ENCODE measurements at places on chromosomes 6 and 20.

DNA sequence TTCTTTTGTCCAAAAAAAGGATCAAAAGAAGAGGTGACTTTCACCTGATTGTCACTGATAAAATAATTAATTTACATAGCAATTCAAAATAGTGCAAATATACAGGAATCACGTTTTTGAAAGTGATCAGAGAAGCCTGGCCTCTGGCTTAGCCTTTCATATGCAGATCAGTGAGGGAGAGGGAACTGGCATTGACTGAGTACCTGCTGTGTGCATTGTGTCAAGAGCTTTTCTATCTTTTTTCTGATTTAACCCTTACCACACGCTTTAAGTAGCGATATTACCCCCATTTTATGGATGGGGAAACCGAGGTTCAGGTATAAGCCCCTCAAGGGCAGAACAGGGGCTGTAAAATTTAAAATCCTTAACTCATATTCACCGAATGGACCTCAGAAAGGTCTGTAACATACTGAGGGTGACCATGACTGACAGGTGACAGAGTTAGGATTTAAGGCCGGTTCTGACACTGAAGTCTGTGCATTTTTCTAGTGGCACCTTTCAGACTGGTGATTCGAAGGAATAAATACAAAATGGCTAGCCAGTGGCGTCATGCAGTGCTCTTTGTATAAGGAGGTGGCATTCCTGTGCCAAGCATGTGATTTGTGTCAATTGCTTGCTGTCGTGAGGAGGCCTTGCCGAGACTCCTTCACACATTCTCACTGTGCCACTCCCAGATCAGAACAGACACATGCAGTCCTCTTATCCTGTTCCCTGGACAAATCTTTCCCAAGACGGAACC lies 310.2 kb downstream of the TSHZ2 start:
- DNase-seq = no peak

DNA sequence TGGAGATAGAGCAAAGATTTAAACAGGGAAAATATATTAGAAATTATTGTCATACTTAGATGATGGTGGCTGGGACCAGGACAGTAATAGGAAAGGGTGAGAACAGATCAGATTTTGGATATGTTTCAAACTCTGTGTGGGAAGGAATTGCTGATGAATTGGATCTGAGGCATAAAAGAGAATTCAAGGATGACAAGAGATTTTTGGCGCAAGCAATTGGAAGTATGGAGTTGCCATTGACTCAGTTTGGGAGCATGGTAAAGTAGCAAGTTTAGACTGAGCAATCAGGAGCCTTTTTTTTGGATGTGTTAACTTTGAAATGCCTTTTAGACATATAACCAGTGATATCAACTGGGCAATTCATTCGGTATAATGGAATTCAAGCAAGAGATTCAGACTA lies 14.4 kb downstream of the TAB2 start:
- DNase-seq = no peak

GRCh38 chr6:104579310-104579863 lies 280.3 kb downstream of the HACE1 start:
- no peak for DNase-seq

GRCh38 chr20:58711266-58712051 lies 18.9 kb downstream of the NPEPL1 start:
- DNase-seq = no peak

GRCh38 chr20:22411627-22412450 lies 172.5 kb downstream of the FOXA2 start:
- DNase-seq = no peak

DNA sequence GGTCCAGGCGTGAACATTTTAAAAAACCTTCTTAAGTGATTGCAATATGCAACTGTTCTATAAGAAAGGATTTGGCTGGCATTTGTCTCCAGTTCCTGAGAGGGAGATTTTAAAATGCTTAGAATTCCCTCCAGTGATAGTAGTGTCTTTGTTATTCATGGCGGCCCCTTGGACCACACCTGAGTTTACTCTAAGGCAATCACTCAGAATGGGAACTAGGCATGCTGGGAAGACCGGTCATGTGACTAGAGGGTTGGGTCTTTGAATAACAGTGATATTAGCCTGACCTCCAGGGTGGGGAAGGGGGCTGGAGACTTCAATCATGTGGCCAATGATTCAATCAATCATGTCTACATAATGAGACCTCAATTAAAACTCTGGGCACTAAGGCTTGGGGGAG lies 50.7 kb upstream of the UTRN start:
- no peak for DNase-seq

DNA sequence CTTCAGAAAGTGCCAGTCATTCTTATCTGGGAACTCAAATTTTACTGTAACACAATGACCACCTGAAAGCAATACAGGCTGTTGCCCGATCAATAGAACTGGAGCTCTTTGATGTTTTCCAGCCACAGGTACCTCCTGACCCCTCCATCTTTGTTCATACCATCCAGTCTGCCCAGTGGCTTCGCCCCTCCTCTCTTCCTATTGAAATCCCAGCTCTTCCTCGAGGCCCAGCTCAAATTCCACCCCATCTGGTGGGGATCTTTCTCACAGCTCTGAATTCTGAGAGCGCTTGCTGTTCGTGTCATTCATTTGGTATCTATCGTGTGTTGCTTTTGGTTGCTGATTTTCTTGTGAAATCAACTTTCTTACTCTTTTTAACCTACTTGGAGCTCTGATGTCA lies 87.9 kb upstream of the CNKSR3 start:
- DNase-seq = no peak

DNA sequence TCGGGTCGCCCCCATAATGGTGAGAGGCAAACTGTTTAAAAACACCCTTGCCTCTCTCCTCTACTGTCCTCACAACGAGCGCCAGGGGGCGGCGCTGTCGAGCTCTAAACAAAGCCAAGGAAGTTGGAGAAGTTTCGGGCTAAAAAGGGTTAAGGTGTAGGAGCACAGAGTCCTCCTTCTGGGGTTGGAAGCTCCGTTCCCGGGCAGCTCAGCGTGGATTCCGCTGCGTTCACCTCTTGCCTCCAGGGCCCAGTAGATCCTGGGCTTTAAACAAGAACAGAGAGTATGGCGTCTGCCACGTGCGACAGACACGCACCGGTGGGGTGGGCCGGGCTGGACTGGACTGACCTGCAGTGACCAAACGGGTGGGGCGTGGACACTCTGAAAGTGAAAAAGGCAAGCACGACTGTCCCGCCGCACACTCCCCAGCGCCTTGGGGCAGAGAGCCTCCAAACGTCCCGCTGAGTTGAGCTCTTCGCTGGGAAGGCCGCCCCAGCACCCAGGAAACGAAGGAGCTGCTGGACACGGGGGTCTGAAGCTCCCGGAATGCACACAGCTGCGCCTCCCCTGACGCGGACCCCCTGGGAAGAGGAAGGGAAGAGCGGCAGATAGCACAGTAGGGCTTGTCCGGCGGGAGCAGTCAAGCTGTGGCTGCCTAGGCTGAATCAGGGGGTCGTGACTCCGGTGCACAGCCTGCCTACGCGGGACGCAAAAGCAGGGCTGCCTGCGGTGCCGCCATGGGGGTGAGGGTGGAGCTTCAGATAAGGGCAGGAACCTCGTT lies 1.6 kb upstream of the THBD start:
- DNase-seq = peak; percentile 96

- peak; percentile 57 for DNase-seq
Measured at GRCh38 chr20:571754-572441, 28.3 kb upstream of the CSNK2A1 start.

DNA sequence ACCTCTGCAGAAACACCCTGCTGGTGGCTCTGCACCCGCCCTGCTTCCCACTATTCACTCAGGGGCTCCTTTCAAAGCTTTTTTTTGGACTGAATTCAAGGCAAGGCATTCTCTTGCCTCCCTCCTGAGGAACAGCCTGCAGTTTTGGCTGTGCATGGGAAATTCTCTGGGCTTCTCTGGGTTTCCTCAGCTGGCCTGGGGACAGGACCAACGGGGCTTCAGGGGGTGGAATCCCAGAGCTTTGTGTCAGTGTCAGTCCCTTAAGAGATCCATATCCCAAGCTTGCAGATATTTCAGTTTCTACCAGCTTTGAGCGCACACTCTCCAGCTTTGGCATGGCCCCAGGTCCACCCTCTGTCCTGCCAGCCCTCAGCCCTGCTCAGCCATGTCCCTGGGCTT lies 2.0 kb downstream of the SCRT2 start:
- DNase-seq = no peak

DNA sequence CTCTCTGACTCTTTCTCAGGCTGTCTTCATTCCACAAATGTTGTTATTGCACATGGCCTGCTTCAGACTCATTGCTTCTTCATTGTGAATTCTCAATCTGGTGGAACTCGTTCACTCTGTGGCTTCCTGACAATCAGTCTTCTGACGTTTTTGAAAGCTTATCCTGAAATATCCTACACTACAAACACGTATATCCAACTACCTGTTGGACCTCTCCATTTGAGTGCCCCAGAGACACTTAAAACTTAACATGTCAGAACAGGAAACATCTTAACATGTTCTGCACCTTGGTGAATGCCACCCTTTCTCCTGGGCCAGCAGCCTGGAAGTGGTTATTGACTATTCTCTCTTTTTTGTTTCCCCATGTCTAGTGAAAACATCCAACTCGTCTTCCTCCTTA lies 50.8 kb downstream of the AIG1 start:
- no peak for DNase-seq

DNA sequence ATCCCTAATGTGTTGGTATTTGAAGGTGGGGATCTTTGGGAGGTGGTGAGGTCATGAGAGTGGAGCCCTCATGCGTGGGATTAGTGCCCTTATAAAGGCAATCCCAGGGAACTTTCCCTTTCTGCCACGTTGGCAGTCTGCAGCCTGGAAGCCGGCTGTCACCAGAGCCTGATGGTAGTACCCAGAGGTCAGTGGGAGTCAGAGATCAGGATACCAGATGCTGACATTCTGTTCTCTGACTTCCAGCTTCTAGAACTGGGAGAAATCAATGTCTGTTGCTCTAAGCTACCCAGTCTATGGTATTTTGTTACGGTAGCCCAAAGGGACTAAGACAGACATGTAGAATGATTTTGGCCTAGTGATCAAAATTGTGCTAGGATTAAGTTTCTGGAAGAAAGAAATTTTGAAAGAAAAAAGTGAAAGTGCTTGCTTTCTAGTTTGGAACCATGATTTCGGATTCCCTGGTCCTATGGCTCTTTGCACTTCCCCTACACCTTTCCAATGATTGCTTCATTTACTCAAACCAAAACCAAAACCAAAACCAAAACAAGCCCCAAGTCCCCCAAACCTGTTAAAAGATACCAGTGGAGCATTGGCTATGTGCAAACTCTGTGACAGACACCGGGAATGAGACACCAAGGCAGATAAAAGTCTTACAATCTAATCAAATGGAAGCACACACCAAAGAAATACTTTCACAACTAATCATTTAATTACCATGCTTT lies 173.7 kb upstream of the ZNF217 start:
- DNase-seq = no peak

GRCh38 chr6:10901770-10902169 lies 14.9 kb downstream of the SYCP2L start:
- no peak for DNase-seq

GRCh38 chr6:128107682-128108081 lies 206.8 kb upstream of the THEMIS start:
- no peak for DNase-seq

GRCh38 chr6:90219209-90219985 lies 77.2 kb downstream of the BACH2 start:
- no peak for DNase-seq

DNA sequence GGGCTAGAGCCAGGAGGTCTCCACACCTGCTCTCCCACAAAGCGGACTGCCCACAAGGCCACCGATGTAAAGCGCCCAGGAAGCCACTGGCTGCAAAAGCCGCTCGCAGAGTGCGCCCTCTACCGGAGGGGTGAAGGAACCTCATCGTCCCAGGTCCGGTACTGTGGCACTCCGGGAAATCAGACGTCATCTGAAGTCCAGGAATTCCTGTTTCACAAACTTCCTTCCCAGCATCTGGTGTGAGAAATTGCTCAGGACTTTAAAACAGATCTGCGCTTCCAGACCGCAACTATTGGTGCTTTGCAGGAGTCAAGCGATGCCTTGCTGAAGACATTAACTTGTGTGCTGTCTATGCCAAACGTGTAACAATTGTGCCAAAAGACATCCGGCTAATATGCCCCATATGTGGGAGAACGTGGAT lies 115.1 kb upstream of the ARID1B start:
- peak; percentile 15 for DNase-seq

GRCh38 chr20:48844996-48845395 lies 17.2 kb upstream of the PREX1 start:
- DNase-seq = peak; percentile 25

DNA sequence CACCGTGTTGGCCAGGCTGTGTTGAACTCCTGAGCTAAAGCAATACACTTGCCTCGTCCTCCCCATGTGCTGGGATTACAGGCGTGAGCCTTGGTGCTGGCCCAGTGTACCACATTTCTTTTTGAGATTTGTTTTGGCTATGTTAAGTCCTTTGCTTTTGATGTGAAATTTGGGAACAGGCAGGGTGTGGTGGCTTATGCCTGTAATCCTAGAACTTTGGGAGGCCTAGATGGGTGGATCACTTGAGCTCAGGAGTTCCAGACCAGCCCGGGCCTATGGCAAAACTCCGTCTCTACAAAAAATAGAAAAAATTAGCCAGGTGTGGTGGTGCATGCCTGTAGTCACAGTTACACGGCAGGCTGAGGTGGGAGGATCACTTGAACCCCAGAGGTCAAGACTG lies 40.2 kb downstream of the GINS1 start:
- DNase-seq = no peak

GRCh38 chr20:21096321-21097043 lies 9.7 kb downstream of the LINC00237 start:
- DNase-seq = peak; percentile 42

- DNase-seq = no peak
Measured at GRCh38 chr20:51535075-51535386, 7.5 kb downstream of the NFATC2 start.

- DNase-seq = peak; percentile 37
Measured at GRCh38 chr6:143778926-143779325, 64.2 kb upstream of the LTV1 start.

DNA sequence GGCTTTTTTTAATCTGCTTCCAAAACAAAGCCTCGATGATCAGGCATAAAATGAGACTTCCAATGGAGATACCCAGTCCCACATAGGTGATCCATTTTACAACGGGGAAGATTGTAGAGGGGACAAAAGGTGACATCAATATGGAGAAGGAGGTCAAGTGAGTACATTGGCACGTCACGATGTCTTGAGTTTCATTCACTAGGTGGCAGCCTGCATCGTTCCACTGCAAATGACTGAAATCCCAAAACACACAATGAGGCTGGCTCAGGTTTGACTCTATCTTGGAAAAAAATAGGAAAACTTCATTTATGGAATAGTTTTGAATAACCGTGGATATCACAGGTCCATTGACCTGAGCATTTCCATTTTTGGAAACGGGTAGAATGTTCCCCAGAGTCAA lies 32.5 kb downstream of the ADGRF1 start:
- DNase-seq = no peak

DNA sequence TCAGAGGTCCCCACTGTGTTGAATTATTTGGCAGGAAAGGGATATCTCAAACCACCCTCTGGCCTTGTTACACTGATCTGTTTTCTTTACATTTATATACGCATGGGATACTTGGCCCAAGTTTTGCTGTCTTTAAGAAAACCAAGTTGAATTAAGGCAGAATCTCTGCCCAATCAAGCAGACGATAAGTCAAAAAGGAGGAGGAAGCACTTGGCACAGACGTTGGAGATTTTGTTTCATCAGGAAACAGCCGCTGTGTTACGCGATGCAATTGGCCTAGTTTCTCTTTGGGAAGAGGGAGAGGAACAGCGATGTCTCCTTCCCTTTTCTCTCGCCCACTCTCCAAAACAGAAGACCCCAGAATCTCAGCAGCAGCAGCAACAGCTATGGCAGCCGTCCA lies 20.2 kb upstream of the NAA20 start:
- DNase-seq = no peak

- DNase-seq = peak; percentile 20
Measured at GRCh38 chr6:152160346-152160745, 352.9 kb downstream of the ESR1 start.
